Hematopoietic multipotent progenitor cell (in vitro differentiated cells): ENCODE measurements at places on chromosomes 6 and 20.

DNA sequence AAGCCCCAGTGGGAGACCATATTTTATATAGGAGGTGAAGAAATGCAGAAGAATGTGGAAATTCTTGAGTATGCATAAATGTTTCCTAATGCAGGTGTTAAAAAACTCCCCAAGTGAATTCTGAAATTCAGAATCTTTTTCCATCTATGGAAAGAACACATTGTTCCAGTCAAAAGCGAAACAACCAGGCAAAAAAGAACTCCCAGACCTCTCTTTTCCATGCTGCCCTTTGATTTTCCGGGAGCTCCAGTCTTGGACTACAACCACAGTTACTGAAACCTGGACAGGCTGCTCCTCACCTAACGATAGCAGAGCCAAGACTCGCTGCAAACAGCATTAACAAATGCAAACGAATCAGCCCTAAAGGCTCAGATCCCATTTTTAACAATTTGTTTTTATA, 108.7 kb upstream of the CNKSR3 start:
- DNase-seq, result no peak

DNA sequence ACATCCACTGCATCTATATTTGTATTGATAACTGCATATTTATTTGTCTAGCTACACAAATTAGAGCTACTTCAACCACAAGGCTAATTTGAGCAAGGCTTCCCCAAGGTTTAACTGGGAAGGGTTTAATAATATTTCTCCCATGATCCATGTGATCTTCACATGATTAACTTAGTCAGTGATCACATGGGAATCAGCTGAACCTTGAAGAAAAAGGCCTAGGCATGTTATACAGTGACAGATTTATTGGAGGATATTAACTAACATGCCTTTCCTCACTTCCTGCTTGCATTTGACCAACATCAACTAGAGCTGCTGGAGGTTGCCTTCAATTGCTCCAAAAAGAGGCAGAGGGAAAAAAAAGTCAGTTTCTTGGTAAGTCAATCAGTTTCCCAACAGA, 417.0 kb downstream of the HAO1 start:
- DNase-seq, result no peak

DNA sequence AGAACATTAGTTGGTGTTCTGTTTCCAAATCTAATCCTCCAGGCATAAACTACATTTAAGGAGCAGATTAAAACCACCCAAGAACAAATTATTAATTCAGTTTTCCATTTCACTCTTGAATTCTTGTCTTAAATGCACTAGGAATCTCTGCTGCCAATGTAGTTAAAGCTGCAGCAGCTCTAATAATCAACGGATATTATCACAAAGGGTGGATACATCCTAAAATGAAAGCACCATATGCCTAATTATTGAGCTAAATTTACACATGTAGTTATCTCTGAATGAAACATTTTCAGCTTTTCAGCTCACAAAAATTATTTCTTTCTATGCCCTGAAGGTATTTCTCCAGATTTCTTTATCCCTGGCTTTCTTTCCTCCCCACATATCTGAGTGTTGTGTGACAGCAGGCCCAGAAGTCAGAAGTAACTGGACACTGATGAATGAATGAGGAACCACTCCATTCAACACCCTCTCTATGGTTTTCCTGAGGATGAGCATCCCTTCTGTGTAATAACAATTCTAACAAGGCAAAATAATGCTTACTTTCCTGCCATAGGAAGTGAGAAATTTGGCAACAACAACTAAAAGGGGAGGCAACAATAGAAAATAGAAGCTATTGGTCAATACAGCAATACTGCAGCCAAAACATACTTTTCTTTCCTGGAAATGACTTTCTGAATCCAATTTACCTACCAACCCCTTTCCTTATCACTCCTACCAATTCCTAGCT, 14.9 kb downstream of the MAN1A1 start:
- no peak for DNase-seq

DNA sequence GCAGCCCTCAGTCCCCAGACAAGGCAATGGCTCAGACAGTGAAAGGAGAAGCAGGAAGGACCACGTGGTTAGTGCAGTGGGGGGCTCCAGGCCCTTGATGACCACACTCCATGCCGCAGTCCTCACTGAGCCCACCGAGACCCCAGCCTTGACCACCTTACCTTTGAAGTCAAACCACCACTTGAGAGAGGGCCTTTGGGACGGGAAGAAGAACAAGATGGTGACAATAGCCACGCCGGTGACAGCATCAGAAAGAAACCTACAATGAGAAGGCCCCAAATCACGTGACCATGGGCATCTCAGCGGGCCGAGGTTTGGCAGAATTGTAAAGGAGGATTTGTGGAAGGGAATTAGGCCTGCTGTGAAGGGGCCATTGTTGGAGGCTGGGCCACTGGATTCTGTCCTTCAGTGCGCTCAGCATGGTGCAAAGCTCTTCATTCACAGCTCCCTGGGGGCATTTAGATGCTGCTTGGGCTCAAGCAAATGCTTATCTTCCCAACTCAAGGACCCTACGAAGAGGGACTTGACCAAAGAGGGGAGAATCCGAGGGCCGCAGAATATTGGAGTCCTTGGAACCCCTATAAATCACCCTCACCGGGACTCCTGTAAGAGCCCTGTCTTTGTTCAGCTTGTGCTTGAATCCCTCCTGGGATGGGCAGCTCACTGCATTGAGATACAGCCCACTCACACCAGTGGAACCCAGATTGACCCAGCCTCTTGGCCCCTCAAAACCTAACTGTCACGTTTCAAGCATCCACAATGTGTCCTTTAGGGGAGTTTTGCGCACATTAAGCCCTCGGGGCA, 33.2 kb upstream of the OCSTAMP start:
- DNase-seq, result no peak

DNA sequence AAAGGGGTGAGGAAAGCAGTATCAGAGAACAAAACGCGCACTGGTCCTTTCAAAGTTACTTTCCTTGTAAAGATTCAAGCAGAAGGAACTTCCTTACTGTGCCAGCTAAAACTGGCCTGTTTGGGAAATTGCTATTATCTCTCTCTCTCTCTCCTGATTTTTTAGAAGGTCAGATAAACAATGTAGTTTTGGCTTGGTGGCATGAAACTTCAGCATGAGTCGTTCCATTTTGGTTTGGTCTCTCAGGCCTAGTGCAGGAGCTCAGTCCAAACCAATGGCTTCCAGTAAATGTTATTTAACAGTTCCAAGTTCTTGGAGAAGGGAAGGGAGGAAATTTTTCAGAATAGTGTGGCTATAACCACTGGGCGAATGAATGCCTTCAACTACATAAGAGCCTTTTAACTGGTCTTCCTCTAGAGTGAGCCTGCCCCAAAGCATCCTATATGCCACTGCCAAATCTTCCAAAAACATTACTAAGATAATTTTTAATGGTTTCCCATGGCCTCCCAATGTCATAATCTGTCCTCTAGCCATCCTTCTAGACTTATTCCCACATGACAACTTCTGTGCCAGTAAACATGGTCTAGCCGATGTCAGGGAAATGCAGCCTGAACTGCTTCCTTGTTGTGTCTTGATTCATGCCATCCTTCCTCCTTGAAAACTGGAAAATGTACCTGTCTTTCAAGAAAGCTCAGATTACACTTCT, 9.1 kb upstream of the SNX9 start:
- no peak for DNase-seq

DNA sequence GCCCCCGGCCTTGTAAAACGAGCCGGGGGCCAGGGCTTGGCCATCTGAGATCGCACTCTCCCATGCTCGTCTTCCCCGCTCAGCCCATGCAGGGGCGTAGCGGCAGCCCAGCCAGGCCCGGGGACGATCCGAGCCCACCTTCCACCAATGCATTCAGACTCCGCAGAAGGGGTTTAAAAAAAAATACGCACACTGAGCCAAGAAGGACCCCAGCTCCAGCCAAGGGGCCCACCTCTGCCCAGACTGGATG, 320 bp downstream of the GSTA4 start:
- DNase-seq, result no peak

DNA sequence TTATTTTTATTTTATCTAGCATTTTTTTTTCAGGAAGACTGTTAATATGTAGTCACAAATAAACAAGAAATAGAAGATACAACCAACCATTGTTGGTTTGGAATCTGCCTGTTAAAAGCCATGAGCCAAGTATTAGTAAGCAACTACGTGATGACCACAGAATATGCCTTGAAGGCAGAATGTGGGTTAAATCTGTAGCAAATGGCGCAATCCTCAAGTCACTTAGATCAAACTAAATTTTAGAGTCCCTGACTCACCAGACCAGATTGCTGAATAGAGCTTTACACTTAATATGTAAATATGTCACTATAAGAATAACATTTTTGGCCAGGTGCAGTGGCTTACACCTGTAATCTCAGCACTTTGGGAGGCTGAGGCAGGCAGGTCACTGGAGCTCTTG, 800.1 kb upstream of the CITED2 start:
- no peak for DNase-seq

GRCh38 chr20:47281376-47281775, 75.1 kb downstream of the ZMYND8 start:
- no peak for DNase-seq

DNA sequence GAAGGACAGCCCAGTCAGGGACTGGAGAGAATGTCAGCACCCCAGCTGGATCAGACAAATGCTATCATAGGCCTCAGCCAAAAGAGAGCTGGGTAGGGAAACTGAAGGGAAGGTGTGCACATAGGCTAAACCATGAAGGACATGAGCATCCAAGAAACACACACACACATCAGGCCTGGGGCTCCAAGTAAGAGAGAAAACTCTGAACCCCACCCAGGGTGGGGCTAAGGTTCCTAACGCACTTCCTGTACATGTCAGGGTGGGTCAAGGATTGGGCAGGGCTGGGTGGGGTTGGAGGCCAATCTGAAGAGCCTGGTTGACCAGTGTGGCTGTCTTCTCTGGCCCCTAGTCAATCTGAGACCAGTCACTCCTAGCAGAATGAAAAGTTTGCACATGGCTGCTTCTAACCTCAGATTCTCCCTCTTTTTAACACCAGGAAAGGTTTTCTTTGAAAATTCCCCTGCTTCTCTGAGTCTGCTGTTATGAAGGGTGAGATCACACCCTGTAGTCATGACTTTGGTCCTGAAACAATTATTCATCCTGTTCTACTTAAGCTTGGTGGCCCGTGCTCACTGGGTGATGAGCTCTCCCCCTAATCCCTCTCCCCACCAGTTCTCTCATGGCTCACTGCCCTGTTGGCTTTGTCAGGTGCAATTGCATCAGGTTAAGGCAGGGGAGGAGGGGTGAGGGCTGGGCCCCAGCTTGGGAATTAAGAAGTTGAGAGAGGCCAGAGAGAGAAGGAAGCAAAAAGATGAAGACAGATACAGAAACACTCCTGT, 88.4 kb downstream of the MAFB start:
- DNase-seq, result no peak

- no peak for DNase-seq
These were observed 44.3 kb downstream of the MARCKS start for GRCh38 chr6:113901482-113901881.

GRCh38 chr20:47501116-47501481, 588 bp upstream of the NCOA3 start:
- DNase-seq, result no peak
